ENCODE measurements at places on chromosomes 3 and 15.

GRCh38 chr3:142129516-142130171 is 19.7 kb downstream of the TFDP2 start:
- no peak for DNase-seq

DNA sequence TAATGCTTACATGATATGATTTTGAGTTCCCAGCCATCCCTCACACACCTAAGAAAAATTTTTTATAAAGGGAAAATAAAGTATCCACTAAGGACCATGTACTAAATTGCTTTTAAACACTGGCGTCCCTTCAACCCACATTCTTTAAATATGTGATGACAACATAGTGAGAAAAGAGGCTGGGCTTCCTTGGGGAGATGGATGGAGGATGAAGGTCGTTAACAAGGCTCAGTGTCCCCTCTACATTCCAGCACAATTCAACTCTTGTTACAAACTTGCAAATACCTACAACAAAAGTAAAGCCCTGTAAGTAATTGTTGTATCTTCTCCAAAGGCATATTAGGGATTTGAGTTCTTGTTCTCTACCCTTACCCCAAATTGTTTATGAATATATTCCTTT is 87.2 kb upstream of the SLC4A7 start:
- DNase-seq, result no peak

- DNase-seq, result no peak
Observed at GRCh38 chr3:7445331-7445730, 584.4 kb downstream of the GRM7 start.

DNA sequence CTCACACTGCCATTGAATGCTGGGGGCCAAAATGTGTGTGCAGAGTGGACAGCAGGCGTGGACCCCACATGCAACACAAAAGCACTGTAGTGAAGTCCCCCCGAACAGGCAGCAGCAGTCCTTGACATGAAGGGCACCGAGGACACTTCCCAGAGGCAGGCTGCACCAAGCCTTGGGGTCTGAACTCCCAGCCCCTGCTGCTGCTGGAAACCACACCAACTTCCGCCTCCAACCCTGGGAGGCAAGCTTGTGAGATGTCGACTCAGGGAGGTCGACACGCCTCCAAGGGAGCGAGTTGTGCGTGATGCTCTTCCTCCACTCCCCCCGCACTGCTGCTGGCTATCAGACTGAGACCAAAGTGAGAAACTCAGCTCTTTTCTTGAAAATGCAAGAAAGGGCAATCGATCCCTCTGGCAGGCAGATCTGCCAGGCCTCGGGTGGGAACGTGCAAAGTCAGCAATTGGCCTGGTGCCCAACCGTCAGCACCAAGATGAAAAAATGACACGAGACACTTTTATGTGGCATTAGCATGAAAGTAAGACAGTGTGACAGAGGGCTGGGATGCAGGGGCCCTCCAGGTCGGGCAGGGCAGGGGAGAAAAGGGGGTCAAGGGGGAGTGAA is 43.6 kb downstream of the WHAMM start:
- DNase-seq, result no peak

GRCh38 chr3:197854596-197855343 is 63.7 kb downstream of the LRCH3 start:
- no peak for DNase-seq

GRCh38 chr15:66714543-66714981 is 12.5 kb downstream of the SMAD6 start:
- DNase-seq, result no peak

DNA sequence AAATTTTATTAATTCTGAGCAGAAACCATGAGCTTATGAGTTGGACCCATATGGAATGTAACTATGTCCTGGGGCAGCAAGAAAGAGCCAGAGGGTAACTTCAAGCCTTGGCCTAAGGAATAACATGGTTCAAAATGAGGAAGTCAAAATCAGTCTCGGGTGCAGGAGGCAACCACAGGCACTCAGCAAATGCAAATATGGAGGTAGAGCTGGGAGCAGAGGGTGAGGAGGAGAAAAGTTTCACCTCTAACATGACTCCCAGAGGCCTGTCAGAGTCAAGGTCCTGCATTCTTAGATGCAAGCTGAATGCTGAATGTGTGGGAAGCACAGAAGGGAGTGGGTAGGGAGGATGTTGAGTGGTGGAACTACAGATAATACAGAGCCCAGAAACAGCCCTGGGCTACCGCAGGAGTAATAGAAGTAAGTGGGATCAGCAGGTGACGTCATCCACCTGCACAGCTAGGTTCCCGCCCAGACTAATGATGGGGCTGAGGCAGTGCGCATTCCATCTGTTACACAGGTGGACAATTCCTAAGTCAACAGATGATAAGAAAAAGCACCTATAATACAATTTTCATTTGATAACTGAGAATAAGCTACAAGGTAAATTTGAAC is 279.8 kb upstream of the ARRDC4 start:
- no peak for DNase-seq

DNA sequence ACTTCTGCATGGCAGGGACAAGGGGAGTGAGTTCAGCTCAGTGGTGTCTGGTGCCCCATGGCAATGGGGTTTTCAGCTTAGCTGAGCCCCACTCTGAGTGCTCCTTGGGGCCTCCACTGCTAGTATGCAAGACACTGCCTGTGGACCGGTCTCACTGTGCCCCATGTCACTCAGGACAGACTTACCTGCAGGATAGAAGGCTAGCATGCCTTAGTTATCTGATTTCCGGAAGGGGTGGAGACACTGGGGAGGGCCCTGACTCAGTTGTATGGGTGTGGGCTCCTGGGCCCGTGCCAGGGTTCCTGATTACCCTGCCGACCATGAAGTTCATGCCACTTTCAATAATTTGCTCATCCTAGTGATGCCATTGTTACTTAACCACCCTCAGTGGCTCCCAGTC is 4.3 kb upstream of the SLC6A20 start:
- no peak for DNase-seq

DNA sequence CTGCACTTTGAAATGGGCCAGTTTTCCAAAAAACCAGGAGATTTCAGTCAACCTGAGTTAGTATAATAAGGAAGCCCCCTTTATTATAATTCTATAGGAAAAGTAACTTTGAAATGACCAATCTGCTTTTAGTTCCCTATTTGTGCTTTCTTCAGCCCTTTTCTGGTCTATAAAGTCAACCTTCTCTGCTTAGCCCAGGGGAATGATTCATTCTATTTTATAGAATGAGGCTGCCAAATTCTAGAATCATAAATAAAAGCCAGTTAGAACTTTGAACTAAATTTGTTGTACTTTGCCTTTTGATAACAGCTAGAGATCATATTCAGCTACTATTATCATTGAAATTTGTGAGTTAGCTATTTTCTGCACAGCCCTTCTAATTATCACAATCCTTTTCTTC is 24.7 kb downstream of the CIP2A start:
- no peak for DNase-seq
